Right forelimb (tissue), 1 donor: ENCODE measurements at places on chromosomes 2 and 18.

- DNase-seq = no peak
These were observed 1634.1 kb downstream of the LRP1B start for GRCh38 chr2:140496714-140497113.

DNA sequence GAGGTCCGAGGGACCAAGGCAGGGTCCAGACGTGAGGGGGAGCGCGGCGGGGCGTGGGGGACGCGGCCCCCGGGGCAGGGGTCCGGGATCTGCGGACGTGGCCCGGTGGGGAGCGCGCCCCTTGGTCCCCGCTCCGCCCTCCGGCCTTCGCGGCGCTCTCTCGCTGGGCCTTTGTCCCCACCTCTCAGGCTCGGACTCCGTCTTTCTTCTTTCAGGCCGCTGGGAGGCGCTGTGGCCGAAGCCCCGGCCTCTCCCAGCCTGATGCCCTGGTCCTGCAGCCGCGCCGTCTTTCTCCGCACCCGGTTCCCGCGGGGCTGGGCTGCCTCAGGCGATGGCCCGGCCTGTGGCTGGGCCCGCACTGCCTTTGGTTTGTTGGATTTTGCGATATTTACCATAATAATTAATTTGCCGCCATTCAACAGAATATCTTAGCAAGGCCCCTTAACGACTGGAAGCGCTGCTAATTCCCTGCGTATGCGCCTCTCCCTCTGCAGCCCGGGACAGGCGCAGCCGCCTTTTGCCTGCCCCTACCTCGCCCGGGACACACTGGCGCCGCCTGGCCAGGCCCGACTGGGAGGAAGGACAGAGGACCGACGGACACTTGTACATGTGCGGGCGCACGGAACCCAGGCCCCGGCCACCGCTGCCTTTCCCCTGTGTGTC lies 10.8 kb downstream of the SIX3 start:
- no peak for DNase-seq

DNA sequence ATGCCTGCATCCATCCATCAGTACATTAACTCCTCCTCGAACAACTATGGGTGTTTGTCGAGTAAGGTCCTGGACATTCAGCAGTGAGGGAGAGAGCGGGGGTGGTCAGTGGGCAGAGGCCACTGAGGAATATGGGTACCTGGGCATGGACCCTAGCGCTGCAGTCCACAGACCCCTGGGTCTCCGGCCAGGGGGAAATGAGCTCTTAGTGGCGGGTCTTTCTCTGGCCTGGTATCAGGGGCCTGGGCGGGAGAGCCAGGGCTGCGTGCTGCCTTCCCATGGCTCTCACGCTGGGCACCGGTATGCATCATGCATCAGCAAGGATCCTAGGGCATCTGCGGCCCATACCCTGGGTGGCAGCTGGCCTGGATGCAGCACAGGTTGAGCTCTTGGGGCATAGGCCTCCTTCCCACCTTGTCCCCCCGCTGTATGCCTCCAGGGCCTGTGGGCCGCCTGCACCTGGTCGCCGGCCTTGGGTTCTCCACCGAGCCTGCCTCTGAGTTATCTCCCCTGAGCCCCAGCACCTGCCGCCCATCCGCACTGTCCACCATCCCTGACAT lies 1.3 kb upstream of the MOCOS start:
- DNase-seq = no peak

- DNase-seq = no peak
These were observed 79.5 kb upstream of the SOX11 start for GRCh38 chr2:5612666-5613065.

GRCh38 chr2:148726228-148726627 lies 81.7 kb downstream of the EPC2 start:
- no peak for DNase-seq

- no peak for DNase-seq
These were observed 349.6 kb upstream of the KCNH7 start for GRCh38 chr2:163187995-163188655.

GRCh38 chr2:97963880-97964279 lies 31.9 kb downstream of the TMEM131 start:
- no peak for DNase-seq

GRCh38 chr2:54207666-54208195 lies 48.3 kb downstream of the TSPYL6 start:
- DNase-seq = no peak

GRCh38 chr2:101972621-101973434 lies 18.9 kb upstream of the IL1R2 start:
- DNase-seq = no peak

DNA sequence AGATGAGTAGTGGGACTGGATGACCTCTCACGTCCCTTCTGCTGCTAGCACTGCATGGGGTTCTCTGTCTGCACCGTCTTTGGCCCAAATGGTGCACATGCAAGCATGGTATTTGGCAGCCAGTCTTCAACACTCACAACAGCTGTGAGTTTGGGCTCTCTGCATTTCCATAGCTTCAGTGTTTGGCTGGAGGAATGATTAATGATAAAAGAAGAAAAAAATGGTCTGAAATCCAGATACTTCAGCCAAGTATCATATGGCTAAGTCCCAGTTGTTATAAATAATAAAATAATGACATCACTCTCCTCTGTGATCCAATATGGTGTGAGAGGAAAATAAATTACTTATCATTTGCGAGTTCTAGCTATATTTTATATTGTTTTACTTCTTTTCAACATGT lies 173.3 kb downstream of the DCDC2C start:
- no peak for DNase-seq

- no peak for DNase-seq
These were observed 7.8 kb upstream of the GPR55 start for GRCh38 chr2:230932556-230933511.

DNA sequence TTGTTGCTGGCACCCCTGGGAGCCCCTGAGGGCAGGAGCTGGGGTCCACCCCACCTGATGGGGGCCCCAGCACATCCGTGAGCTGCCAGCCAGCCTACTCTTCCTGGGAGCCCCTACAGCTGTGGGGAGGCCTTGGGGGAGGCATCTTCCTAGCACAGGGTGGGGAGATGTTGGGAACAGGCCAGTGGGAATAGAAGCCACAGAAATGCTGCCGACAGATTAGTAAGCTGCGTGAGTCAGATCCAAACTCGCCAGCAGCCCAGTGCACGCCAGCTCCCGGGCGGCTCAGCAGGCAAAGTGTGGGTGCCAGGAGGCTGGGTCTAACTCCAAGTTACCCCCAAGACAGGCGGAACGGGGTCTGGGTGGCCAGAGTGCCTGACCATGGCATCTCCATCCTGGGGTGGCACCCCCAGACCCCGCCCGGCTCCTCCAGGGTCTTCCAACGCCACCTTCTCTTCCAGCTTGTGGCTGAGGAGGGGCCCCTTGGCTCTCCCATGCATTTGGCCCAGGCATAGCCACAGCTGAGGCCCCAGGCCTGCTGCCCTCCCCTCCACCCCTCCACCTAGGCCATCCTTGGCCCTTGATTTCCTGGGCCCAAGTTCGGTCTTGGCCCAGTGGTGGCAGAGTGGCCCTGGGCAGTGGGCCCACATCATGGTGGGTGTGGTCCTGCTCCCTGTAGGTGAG lies 15.3 kb downstream of the CROCC2 start:
- DNase-seq = peak; percentile 49

DNA sequence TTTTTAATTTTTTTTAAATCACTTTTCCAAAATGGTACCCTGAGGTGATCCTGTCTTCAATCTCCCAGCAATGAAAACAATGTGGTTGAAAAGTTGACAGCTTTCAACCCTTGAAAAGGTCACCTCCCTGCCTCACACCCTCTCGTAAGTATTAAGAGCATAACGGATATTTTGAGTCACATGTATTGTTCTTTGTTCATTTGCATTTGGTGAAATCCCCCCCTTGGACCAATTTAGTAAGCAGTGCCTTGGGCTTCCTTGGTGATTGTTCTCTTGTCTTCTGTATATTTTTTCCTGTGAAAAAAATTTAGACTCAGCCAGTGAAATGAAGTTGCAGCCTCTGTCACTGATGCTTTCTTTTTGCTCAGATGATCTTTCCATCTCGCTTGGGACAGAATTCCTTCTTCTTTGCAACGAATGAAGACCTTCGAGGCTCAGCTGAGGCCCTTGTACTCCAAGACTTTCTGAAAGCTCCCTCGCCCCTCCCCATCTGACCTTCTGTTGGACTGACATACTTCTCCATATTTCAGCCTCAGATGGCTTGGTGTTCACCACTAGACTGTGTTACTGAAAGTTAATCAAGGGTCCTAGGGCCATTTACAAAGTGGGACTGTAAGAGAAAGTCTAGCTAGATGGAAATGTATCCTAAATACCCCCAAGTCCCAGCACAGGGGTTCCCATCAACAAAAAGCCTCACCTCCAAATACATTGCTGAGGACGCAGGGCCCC lies 158.4 kb downstream of the BCL2 start:
- no peak for DNase-seq

DNA sequence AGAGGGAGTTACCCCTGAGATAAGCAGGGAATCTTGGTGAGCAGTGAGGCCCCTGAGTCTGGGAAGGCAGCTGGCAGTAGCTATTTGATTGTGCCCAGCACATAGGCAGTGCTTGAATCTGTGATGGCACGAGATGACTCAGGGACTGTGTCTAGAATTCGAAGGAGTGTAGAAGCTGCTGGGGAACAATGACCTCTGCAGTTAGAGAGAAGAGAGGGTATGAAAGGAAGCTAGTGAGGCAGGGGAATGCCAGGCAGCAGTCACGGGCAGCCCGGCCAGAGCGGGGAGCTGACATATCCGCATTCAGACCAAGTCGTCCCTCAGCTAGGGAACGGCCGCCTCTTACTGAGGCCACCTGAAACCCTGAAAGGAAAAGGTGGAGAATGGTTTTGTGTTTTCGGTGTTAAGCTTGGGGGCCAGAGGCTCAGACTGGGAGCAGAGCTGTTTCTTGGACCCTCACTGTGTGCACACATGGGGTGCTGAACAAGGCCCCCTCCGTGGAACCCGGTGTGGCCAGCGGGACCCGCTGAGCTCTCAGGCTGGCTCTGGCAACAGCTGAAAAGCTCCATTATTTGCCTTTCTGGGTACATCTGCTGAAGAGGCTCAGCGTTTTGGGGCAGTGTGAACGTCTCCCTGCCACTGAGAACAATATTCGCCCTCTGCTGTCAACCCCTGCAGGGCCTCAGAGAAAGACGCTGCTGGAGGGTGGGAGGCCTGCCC lies 32.9 kb downstream of the ARHGEF4 start:
- DNase-seq = peak; percentile 7

GRCh38 chr2:204539019-204539385 lies 6.3 kb upstream of the PARD3B start:
- DNase-seq = no peak

GRCh38 chr2:96527286-96528005 lies 9.1 kb upstream of the ARID5A start:
- DNase-seq = peak; percentile 51

- DNase-seq = no peak
These were observed 201.3 kb downstream of the GCA start for GRCh38 chr2:162545254-162545653.

GRCh38 chr2:201233812-201234662 lies 26.3 kb upstream of the CASP8 start:
- DNase-seq = no peak

GRCh38 chr18:48820483-48821250 lies 130.1 kb downstream of the SMAD7 start:
- DNase-seq = peak; percentile 37

DNA sequence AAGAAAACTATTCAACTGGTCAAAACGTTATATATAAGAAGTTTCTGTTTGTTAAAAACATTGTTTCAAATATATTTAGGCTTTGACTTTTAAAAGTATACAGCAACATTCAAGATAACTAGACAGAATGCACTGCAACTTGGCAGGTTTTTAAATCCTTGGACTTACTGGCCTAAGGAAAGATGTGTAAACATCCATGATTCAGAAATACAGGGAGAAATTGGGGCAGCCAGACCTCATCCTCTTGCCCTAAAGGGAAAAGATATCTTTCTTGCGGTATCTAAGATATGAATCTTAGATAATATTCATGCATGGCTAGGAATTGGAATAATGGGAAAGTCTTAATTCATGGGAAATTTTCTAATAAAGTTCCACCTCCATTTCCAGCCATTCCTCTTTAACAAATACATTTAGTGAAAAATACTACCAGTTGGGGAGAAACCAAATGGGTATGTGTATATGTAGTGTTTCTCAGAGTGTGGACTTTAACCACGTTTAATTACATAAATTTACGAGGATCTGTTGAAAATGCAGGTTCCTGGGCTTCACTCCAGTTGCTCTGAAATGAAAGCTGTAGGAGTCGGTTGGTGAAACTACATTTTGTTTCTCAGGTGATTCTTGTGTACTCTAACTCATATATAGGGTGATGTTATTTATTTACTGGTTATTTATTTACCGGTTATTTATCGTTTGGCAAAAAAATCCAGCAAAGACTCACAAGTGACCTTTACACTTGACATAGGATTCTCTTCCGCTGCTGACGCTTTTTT lies 587 bp upstream of the TANK start:
- no peak for DNase-seq

GRCh38 chr2:196533772-196534397 lies 105.6 kb upstream of the CCDC150 start:
- no peak for DNase-seq

DNA sequence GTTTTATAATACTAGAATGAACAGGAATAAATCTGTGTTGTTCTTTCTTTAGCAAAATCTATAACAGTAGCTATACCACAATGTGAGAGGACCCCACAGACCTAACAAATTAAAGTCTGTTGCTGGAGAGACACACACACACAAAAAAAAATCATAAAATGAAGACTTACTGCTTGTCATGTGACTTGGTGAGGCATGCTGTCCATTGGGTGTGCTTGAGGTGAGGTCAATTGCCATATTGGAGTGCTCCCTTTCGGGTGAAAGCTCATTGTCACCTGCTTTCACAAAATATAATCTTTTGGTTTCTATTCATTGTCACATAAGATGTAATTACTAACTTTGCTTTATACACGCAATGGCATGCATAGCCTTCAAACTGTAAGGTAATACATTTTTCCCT lies 3.9 kb downstream of the IKZF2 start:
- DNase-seq = no peak

GRCh38 chr2:64090264-64090663 lies 54.0 kb downstream of the PELI1 start:
- DNase-seq = no peak

- DNase-seq = no peak
These were observed 420.3 kb upstream of the POU3F3 start for GRCh38 chr2:104433657-104434056.

DNA sequence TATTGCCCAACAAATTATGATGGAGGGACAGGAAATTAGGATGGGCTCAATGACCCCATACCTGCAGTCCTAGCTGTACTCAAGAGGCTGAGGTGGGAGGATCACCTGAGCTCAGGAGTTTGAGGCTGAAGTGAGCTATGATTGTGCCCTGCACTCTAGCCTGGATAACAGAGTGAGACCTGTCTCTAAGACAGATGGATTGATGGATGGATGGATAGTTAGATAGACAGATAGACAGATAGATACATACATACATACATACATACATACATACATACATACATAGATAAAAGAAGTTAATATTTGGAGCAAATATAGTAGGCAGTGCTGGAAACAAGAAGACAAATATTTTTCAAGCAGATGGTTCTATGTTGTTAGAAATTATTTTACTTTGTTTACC lies 78.1 kb upstream of the PROKR1 start:
- DNase-seq = no peak

GRCh38 chr2:136058262-136058661 lies 59.7 kb downstream of the CXCR4 start:
- DNase-seq = no peak

- no peak for DNase-seq
These were observed 211.5 kb downstream of the IKZF2 start for GRCh38 chr2:212939777-212940531.

GRCh38 chr2:32360416-32360815 lies 3.6 kb downstream of the BIRC6 start:
- no peak for DNase-seq

- DNase-seq = no peak
These were observed 201.2 kb downstream of the SUCLG1 start for GRCh38 chr2:84257831-84258230.

- no peak for DNase-seq
These were observed 166.8 kb downstream of the CAMKMT start for GRCh38 chr2:44528595-44528994.
